ENCODE measurements at places on chromosomes 3 and 15.

- DNase-seq: no peak
Observed at GRCh38 chr3:159273070-159273469, 471.2 kb downstream of the MFSD1 start.

DNA sequence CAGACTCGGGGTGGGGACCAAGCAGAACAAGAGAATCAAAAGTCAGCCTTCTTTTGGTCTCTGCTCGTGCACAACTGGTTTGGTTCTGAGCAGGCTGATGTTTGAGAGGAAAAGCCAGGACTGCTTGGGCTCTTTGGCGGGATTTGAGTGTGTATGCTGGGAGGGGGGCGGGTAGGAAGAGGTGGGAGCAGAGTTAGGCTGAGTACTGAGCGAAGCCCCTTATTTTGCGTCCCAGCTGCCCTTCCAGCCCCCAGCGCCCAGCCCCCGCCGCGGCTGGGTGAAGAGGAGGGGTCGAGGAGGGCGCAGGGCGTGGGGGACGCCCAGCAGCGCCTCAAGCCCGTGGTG, 153.5 kb upstream of the GOLIM4 start:
- DNase-seq: no peak

GRCh38 chr15:25089577-25089976, 134.8 kb downstream of the SNRPN start:
- DNase-seq: no peak

DNA sequence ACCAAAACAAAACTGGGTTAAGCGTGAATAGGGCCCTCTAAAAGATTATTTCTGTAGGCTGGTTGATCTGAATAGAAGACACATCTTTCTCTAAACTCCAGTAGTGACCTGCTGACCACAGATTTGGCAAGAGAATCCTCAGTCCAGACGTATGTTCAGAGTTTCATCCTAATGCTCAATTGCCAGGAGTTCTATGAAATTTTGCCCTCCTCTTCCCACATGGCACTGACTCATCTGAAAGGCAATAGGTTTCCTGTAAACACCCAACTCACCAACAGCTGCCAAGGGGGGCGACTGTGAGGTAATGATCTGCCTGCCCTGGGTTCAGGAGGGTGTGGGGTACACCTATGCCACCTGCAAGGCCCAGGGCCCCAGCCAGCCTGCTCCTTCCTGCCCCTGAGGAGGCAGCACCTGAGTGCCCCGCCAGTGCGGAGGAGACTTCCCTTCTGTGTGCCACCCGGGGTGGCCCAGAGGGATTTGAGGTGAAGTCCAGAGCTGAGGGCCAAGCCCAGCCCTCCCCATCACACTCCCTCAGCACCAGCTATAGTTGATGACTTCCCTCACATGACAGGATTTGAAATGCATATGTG, 8.4 kb upstream of the PLA2G4D start:
- DNase-seq: no peak
